ENCODE measurements at places on chromosomes 1 and 21.

GRCh38 chr1:234769986-234770795, 160.2 kb upstream of the IRF2BP2 start:
- DNase-seq = no peak

GRCh38 chr1:168676861-168677260, 52.1 kb downstream of the DPT start:
- no peak for DNase-seq

- DNase-seq = no peak
Observed at GRCh38 chr21:25560271-25560685, 47.0 kb downstream of the MRPL39 start.

DNA sequence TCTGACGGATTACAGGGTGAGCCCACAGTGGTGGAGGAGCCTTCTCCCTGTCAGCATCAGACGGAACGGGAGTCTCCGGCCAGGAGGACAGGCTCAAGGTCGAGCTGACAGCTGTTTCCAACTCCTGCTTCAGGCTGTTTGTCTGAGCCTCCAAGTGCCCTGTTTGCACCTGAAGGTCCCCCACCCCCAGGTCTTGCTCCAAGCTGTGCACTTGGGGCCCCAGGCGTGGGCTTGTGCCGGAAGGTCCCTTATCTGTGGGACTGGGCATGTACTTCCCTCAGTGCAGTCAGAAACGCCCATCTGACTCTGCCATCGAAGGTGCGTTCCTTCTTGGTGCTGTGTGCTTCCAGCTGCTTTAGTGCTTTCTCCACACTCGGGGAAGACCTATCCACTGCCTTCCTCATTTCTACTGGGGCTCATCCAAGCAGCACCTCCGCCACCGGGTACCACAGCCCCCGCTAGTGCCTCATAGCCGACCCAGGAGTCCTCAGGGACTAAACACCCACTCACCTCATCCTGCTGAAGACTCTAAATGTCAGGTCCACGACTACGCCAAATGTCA, 29.5 kb upstream of the CR2 start:
- no peak for DNase-seq

DNA sequence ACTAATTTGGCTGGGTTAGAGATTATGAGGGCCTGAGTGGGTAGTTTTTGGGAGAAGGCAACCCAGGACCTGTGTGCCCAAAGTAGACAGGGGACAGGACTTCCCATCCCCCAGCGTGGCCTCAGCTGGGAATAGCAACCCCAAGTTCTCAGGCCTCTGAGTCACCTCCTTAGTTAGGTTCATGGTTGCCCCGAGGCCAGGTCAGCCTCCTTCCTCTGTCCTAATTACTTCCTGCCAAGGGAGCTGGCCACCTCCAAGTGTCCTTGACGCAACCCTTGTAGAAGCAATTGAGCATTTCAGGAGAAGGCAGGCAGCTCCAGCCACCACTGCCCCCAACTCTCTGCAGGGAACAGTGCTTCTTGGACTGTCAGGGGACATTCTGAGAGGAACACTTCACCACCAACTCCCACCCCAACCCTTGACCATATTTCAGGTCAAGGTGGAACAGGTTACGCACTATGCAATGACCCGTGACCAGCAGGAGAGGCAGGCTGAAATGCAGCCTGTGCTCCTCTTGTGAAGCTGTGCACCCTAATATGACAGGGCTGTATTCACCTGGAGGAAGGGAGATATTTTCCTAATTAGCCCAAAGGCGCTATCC, 5.1 kb upstream of the NT5C1A start:
- no peak for DNase-seq

GRCh38 chr1:48725341-48726046, 51.2 kb downstream of the BEND5 start:
- no peak for DNase-seq

DNA sequence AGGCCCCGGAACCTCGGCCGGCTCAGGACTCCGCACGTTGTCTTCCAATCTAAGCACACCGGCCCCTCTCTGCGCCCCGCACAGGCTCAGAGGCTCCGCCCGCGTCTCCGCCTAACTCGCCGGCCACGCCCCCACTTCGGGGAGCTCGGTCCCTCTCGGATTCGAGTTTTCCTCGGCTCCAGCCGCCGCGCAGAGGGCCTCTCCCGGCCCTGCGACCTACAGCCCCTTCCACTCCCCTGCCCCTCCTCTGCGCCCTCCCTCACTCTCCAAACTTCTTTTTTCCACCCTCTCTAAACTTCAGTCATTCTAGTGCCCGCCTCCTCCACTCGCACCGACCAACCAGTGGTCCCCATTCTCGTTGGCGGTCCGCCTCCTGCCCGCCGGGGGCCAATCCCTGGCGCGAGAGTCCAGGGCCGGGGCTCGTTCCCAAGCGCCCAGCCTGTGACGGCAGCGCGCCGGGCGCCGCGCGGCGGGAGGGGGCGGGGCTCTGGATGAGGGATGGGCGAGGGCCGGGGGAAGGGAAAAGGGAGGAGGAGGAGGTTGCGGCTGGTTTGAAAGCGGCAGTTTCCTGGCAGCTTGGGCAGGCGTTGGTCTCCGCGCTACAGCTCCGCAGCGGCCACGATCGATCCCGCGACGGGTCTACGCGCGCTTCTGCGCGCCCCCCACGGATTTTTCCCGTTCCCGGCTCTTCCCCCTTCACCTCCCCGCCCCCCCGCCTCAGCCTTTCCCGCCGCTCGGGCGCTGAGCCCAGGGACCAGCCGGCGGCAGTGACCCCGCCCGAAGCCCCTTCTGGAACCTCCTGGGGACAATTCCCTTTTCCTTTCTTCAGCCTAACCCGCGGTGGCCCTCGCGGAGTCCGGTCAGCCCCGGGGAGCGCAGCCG, at the start of gene MAGI3:
MAGI3 (plus strand) TSS at position 563 of the 882 bp plus-strand sequence. CDS start 519 bp downstream, outside the sequence.
- DNase-seq = peak; percentile 76

GRCh38 chr1:68361346-68361910, 88.3 kb downstream of the RPE65 start:
- no peak for DNase-seq

GRCh38 chr21:44939532-44940115, at the start of gene SLX9:
Gene SLX9, plus strand, starts transcription at chr21:44940029. Its CDS starts 29 bp downstream, at chr21:44940058.
- DNase-seq = peak; percentile 47

GRCh38 chr21:46661211-46661625, 25.7 kb downstream of the PRMT2 start:
- no peak for DNase-seq

DNA sequence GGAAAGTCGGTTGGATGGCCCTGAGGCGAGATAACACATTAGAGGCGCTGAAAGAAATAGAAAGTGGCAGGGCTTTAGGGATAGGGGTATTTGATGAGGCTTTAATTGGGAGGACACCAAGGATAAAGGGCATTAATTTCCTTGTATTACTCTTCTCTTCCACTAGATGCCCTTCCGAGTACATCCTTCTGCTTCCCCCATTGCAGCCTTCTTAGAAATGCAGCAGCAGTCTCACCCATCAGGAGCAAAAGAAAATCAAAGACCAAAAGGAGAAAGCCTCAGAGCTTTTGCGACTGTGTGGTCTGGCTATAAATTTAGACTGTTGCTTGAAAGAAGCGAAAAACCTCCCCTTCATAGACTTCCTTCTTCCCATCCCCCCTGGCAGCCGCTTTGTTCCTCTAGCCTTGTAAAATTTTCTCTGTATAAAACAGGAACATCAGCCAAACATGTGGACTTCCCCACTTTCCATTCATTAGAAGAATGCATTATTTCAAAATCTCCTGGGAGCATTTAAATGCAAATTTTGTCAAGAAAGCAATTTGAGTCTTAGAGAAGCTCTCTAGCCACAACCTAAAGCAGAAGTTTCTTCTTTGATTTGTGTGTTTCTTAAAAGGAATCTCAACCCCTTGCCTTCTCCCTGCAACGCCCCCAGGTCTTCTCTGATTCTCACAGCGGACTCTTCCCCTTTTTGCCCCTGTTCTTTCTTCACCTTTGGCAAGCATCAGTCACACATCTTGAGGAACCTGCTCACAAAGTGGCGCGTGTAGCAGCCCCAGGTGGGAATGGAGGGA, 76.6 kb downstream of the NDUFS5 start:
- DNase-seq = no peak

- DNase-seq = no peak
Observed at GRCh38 chr1:87134625-87135328, 193.9 kb upstream of the LMO4 start.

DNA sequence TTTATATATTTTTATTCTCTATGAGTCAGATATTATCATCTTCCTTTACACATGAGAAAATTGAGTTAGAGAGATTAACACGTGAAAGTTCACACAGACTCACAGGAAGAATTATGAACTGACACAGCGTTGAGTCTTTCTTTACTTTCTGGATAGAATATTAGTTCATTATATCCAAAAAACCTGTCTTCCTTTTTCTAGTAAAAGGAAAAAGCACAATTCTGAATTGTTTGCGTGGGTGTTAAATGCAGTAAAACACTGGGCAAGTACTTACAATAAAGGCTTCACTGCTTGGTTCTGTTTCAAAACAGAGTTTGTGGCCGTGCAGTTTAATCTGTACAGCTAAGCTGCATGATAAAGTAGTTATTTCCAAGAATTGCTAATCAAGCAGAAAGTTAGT, 10.8 kb downstream of the MAGI3 start:
- no peak for DNase-seq

DNA sequence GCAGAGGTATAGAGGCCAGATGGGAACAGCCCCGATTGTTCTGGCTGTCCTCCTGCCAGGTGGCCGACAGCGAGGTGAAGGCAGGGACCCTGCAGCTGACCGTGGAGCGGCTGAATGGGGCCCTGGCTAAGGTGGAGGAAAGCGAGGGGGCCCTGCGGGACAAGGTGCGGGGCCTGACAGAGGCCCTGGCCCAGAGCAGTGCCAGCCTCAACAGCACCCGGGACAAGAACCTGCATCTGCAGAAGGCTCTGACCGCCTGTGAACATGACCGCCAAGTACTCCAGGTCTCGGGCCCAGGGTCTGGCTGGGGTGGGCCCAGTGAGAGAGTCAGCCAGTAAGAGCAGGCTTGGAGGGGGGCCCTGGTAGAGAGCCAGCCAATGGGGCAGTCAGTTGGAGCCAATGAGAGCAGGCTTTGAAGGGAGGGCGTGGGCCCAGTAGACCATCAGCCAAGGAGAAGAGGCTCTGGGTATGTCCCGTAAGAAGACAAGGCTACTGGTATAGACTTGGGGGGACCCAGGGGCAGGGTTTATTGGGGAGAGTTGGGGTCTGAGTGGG, 11.3 kb downstream of the MFAP2 start:
- DNase-seq = no peak

DNA sequence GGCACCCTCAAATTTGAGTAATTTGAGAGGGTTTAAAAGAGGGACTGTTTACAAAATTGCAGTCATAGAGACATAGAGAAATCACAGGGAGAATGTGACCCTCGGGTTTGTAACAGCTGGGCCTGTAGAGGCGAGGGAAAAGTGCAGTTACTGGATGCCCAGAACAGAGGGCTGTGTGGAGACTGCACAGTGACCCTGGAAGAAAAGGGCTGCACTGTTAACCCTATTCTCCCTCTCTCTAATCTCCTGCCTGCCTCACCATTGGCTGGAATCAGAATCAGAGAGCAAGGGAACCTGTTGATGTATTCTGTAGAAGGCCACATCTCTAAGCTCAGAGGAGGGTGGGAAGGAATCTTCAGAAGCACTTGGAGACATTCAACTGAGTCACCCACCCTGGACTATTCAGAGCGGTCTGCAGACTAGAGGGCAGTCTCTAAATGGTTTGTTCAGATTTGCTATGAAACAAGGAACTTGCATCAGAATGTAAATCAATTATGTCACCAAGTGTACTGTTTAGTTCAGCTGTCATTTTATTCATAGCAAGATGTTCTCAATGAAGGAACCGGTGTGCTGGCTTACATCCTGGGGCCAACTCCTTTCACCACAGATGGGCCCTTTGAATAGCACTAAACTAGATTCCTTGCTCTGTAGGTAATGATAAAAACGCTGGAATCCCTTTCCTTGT, 132.2 kb upstream of the HOOK1 start:
- no peak for DNase-seq

- no peak for DNase-seq
Observed at GRCh38 chr1:224203243-224204016, 20.4 kb downstream of the DEGS1 start.

DNA sequence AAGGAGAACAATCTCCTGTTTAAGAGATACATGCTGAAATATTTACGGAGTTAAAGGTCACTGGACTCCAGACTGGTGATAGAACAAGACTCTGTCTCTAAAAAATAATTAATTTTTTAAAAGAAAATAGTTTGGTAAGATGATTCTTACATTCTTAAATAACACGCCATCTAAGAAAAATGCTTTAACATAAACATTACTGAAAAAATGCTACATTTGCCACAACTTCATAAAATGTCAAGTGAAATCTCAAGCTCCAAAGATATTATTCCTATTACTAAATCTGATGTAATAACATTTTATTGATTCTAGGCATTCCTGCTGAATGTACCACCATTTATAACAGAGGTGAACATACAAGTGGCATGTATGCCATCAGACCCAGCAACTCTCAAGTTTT, 4.1 kb downstream of the ANGPTL3 start:
- no peak for DNase-seq

DNA sequence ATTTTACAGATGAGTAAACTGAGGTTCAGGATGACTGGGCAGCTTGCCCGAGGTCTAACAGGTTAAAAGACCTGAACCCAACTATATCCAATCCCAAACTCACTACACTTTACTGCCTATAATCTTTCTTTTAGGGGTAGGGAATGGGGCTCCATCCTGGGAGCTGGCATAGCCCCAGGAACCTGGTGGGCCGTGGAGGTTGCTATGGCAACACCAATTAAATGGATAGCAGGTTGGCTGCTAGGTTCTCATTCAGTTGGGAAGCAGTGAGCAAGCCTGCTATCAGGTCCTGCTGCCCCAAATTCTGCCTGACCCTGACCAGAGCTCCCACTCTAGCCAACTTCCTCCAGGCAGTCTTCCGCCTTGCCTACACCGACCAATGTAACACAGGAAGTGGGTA, 40.9 kb downstream of the LRP8 start:
- DNase-seq = no peak

DNA sequence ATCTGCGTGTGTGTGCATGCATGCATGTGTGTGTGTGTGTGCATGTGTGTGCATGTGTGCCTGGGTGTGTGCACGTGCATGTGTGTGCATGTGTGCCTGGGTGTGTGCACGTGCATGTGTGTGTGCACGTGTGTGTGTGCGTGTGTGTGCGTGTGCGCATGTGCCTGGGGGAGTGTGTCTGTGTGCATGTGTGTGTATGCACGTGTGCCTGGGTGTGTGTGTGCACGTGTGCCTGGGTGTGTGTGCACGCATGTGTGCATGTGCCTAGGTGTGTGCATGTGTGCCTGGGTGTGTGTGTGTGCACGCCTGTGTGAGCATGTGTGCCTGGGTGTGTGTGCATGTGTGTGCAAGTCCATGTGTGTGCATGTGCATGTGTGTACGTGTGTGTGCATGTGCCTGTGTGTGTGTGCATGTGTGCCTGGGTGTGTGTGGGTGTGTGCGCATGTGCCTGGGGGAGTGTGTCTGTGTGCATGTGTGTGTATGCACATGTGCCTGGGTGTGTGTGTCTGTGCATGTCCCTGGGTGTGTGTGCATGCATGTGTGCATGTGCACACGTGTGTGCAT, 29.3 kb upstream of the COL6A2 start:
- no peak for DNase-seq

GRCh38 chr21:42578761-42579415, 65.2 kb downstream of the SLC37A1 start:
- no peak for DNase-seq

GRCh38 chr1:198699167-198700015, 60.6 kb downstream of the PTPRC start:
- DNase-seq = peak; percentile 44

- no peak for DNase-seq
Observed at GRCh38 chr1:8671306-8671917, 146.0 kb downstream of the RERE start.
